ENCODE measurements at places on chromosomes 6 and 20.

- no peak overlapping the region for H3K4me3 ChIP-seq
- no peaks in the 10 kb centered on the region for H3K36me3 ChIP-seq
- no peaks in the 10 kb centered on the region for H3K27me3 ChIP-seq
- DNase-seq, result no peak
Measured at GRCh38 chr20:64103871-64104666, 3.3 kb downstream of the NPBWR2 start.

- DNase-seq, result no peak
- peaks cover 15% of the 10 kb centered on the region for H3K4me1 ChIP-seq
- peaks cover 49% of the 10 kb centered on the region for H3K36me3 ChIP-seq
Measured at GRCh38 chr20:58905236-58905635, 52.7 kb downstream of the GNAS start.

GRCh38 chr20:19212821-19213502 is 520 bp downstream of the SLC24A3 start:
- peak overlapping the region; percentile 92 for H3K4me3 ChIP-seq
- H3K4me1 ChIP-seq, result peaks cover 2% of the 10 kb centered on the region
- H3K27me3 ChIP-seq, result no peaks in the 10 kb centered on the region
- no peak overlapping the region for H3K27ac ChIP-seq
- H3K36me3 ChIP-seq, result no peaks in the 10 kb centered on the region
- peak; percentile 69 for DNase-seq

- H3K4me3 ChIP-seq, result no peak overlapping the region
- H3K27me3 ChIP-seq, result no peaks in the 10 kb centered on the region
- no peak overlapping the region for H3K27ac ChIP-seq
- no peaks in the 10 kb centered on the region for H3K4me1 ChIP-seq
Measured at GRCh38 chr6:131040866-131041265, 22.2 kb downstream of the EPB41L2 start.

GRCh38 chr6:170206851-170207431 is 83.9 kb downstream of the DLL1 start:
- no peak for DNase-seq
- H3K36me3 ChIP-seq, result no peaks in the 10 kb centered on the region
- H3K27ac ChIP-seq, result no peak overlapping the region
- no peaks in the 10 kb centered on the region for H3K27me3 ChIP-seq

DNA sequence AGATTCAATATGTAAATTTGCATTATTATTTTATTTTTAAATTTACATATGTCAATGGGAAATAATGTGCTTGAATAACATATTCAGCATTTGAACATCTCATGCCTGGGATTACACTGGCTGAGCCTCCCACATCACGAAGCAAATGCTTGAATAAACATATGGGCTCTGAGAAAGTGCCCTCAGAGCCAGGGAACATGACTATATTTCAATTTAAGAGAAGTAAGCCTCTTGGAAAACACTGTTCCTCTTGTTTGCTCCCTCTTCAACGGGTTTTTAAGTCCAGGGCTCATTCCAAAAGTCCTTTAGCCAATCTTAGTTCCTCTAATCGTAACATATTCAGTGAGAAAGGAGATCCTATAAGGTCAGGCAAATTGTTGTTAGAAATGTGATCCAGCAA is 122.0 kb downstream of the GMPR start:
- H3K27ac ChIP-seq, result no peak overlapping the region
- peaks cover 3% of the 10 kb centered on the region for H3K4me1 ChIP-seq
- no peaks in the 10 kb centered on the region for H3K27me3 ChIP-seq
- H3K36me3 ChIP-seq, result no peaks in the 10 kb centered on the region
- H3K4me3 ChIP-seq, result no peak overlapping the region

DNA sequence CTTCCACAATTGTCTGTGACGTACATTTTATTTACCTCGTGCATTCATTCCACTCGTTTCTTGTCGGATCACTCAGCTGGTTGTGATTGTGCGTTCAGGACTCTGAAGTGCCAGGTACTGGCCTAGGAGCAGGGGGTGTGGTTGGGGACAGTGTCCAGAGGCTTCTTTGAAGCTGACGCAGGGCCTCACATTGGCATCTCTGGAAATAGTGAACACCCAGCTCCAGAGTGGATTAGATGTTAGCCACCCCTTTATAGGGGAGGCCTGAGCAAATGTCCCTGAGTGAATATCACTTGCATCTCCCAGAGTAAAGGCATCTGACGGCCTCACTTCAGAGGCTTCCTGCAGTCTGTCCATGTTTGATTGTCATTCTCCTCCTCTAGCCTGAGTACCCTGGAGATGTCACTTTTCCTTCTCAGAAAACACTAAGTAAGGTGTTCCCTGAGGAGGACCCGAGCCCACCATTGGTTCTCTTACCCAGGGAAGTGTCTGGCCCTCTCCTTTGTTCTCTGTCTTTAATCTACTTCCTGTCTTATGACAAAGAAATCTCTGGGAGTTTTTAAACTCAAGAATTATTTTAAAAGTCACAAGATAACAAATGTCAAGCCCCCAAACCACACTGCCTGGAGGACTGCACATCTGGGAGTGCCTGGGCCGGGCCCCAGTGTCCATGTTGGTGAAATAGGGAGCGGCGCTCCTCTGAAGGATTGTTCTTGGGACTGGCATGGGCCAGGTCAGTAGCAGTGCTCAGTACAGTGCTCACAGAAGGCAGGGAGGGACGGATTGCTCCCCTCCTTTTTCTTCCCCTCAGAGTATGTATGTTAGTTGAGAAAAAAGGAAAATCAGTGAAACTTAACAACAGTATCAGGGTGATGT is 10.8 kb downstream of the STX16 start:
- H3K4me1 ChIP-seq, result no peaks in the 10 kb centered on the region
- peaks cover 64% of the 10 kb centered on the region for H3K36me3 ChIP-seq
- no peak overlapping the region for H3K27ac ChIP-seq
- H3K4me3 ChIP-seq, result no peak overlapping the region
- no peak for DNase-seq

DNA sequence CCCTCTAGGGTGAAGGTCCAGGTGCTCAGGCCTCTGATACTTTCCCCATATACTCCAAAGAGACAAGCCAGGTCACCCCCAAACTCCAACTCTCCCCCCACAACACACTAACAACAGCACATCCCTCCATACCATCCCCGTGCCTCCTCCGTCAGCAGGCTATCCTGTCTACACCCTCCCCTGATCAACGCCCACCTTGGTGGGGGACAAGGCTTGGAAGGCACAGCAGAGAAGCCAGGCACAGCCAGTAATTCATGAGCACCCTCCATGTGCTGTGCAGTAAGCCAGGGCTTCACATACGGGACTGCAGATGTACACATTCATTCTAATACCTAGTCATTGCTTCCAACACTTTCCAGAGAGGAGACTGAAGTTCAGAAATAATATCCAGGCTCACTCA is 57.6 kb downstream of the TRERF1 start:
- no peak for DNase-seq
- no peak overlapping the region for H3K4me3 ChIP-seq
- peaks cover 11% of the 10 kb centered on the region for H3K4me1 ChIP-seq

DNA sequence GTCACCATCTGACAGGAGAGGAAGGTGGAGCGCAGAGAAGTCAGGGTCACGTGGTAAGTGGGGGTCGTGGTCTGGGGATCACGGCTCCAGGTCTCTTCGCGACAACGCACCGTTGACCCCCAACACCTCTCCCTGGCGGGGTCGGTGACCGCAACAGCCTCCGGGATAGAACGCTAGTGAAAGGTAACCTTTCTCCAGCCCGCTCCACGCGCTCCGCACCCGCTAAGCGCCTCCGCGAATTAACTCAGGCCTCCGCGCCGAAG is 600 bp upstream of the SYNJ2 start:
- peaks cover 12% of the 10 kb centered on the region for H3K4me1 ChIP-seq
- peak overlapping the region; percentile 65 for H3K4me3 ChIP-seq
- DNase-seq, result no peak
- H3K27ac ChIP-seq, result no peak overlapping the region
- H3K36me3 ChIP-seq, result no peaks in the 10 kb centered on the region

- no peaks in the 10 kb centered on the region for H3K27me3 ChIP-seq
- H3K4me1 ChIP-seq, result no peaks in the 10 kb centered on the region
Measured at GRCh38 chr6:143545165-143545564, 33.6 kb upstream of the FUCA2 start.

DNA sequence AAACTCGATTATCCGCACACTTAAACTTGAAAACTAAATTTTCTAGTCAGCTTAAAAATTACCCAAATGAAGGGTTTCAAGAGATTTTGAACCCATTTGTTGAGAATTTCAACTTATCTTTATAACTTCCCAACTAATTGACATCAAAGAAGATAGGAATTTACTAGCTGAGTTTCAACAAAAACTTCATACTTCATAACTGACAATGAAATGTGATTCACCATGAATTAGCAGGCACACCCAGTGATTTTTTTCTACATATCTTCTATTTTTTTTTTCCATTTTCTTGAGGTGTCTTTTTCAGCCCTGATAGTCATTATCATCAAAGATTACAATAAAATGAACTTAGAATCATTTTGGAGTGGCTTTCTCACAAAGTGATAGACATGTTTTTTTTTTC is 26.7 kb downstream of the TNFAIP3 start:
- no peaks in the 10 kb centered on the region for H3K4me1 ChIP-seq
- H3K27ac ChIP-seq, result no peak overlapping the region
- H3K4me3 ChIP-seq, result no peak overlapping the region
- H3K27me3 ChIP-seq, result no peaks in the 10 kb centered on the region
- DNase-seq, result no peak

DNA sequence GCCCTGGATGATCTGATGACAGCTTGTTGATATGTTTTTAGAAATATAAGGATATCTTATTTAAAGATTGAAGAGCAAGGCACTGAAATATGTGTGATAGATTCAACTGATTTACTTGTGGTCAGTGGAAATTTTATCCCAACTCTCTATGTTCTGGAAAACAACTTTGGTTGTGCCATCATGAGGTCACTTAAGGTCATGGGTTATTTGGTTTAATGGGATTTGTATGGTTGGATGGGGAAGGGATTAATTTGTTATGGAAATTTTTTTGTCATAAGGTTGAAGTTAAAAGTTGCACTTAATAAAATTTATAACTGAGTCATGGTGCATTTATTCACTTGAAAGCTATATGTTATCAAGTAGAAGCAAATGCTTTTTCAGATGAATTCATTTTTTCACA is 214.3 kb upstream of the LAMP5 start:
- no peaks in the 10 kb centered on the region for H3K27me3 ChIP-seq
- no peak for DNase-seq
- no peak overlapping the region for H3K4me3 ChIP-seq
- no peaks in the 10 kb centered on the region for H3K36me3 ChIP-seq
- no peak overlapping the region for H3K27ac ChIP-seq

DNA sequence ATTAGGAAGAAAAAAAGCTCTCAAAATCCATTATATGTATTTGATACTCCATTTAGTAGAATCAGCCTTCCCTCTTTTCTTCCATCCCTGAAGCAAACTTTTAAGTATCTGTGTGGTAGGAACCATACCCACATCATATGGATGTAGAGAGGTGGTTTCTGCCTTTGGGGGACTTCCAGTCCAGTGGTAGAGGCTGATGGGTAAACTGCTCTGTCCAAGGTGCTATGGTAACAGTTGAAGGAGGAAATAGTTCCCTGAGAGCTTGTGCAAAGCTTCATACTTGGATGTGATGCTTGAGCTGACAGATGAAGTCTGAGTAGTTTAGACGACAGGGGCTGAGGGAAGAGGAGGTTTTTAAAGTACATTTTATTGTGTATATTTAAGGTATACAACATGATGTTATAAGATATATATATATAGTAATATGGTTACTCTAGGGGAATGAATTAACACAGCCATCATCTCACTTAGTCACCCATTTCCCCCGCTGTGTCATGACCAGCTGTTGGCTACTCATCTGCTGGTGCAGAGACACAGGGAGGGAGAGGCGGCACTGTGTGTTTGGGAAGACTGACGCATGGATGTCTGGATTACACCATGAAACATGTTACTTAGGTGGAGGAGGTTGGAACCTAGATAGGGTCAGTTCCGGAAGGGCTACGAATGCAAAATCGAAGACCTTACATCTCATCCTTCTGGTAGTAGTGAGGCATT is 185.2 kb downstream of the FARS2 start:
- no peak overlapping the region for H3K27ac ChIP-seq
- no peak overlapping the region for H3K4me3 ChIP-seq
- no peaks in the 10 kb centered on the region for H3K36me3 ChIP-seq
- DNase-seq, result no peak
- no peaks in the 10 kb centered on the region for H3K4me1 ChIP-seq

DNA sequence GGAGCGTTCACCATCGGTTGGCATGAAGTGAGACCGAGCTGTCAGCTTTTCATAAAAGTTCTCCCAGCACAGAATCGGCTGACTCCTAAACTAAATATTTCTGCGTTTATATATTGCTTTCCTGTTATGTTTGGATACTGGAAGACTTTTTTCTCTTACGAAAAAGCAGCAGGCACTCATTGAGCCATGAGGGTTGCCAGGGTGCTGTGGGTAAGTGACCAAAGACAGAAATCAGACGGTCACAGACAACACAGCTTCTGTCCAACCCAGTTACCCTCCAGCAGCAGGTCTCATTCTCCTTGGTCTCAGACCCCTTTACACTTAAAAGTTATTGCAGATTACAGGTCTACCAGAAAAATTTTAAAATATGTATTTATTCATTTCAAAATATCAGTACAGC is 113.7 kb downstream of the FAM120B start:
- H3K4me1 ChIP-seq, result peaks cover 10% of the 10 kb centered on the region
- no peaks in the 10 kb centered on the region for H3K36me3 ChIP-seq
- no peaks in the 10 kb centered on the region for H3K27me3 ChIP-seq

- peaks cover 15% of the 10 kb centered on the region for H3K36me3 ChIP-seq
- H3K4me3 ChIP-seq, result peak overlapping the region; percentile 93
- H3K27ac ChIP-seq, result no peak overlapping the region
- no peaks in the 10 kb centered on the region for H3K27me3 ChIP-seq
- H3K4me1 ChIP-seq, result peaks cover 4% of the 10 kb centered on the region
Measured at GRCh38 chr20:18287546-18287914, 797 bp upstream of the ZNF133 start.

DNA sequence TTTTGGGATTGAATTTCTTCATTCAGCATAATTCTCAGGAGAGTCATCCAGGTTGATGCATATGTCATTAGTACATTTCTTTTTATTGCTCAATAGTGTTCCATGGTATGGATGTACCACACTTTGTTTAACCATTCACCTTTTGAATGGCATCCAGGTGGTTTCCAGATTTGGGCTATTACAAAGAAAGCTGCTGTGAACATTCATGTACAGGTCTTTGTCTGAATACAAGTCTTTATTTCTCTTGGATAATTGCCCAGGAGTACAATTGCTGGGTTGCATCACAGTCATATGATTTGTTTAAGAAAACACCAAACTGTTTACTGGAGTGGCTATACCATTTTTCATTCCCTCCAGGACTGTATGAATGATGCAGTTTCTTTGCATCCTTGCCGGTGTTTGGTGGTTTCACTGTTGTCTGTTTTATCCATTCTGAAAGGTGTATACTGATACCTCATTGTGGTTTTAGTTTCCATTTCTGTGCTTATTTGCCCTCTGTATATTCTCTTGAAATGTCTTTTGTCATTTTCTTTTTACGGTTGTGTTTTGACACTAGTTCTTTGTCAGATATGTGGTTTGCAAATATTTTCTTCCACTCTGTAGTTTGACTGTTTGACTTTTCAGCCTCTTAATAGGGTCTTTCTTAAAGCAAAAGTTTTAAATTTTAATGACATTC is 8.8 kb downstream of the CDKAL1 start:
- peaks cover 68% of the 10 kb centered on the region for H3K36me3 ChIP-seq
- H3K27me3 ChIP-seq, result no peaks in the 10 kb centered on the region

GRCh38 chr6:157436219-157436943 is 55.4 kb downstream of the ZDHHC14 start:
- no peaks in the 10 kb centered on the region for H3K36me3 ChIP-seq
- H3K27ac ChIP-seq, result no peak overlapping the region
- DNase-seq, result no peak
- no peaks in the 10 kb centered on the region for H3K27me3 ChIP-seq
- H3K4me1 ChIP-seq, result peaks cover 14% of the 10 kb centered on the region
- H3K4me3 ChIP-seq, result no peak overlapping the region

- H3K36me3 ChIP-seq, result no peaks in the 10 kb centered on the region
- DNase-seq, result no peak
- H3K27ac ChIP-seq, result no peak overlapping the region
- no peak overlapping the region for H3K4me3 ChIP-seq
- no peaks in the 10 kb centered on the region for H3K27me3 ChIP-seq
- H3K4me1 ChIP-seq, result no peaks in the 10 kb centered on the region
Measured at GRCh38 chr6:81511423-81511822, 241.1 kb downstream of the TENT5A start.

All from neuronal stem cell (in vitro differentiated cells).